ENCODE measurements at places on chromosomes 13 and 19. TPM values are rescaled to one million over a fixed set of nuclear protein-coding genes. Genes with fewer than 3 reads are reported as not detected.

KLF1 gene
- 0.62 TPM for total RNA-seq

GPR183 gene
- 147 TPM for total RNA-seq

METTL21C gene
- total RNA-seq = not detected

HPN gene
- 0.11 TPM for total RNA-seq

NCCRP1 gene
- total RNA-seq = not detected

GPC5 gene
- total RNA-seq = 0.57 TPM

DACH1 gene
- total RNA-seq = not detected

LIM2 gene
- not detected for total RNA-seq

DNA sequence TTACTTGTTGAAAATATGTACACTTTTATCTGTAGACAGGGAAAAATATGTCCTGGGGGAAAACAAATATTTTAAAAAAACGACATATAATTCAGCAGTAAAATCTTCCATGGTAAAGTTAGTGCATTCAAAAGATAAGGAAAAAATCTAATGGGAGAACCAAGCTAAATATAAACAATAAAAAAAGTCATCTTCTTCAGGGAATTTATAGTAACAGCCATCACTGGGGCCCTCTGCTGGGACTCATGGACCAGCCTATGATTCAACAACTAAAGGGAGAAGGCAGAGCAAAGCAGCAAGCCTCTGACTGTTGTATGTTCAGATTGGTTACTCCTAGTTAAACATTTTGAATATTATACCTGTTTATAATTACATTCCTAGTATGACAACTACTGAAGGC lies 93.0 kb downstream of the ITGBL1 start:
- H3K4me3 ChIP-seq = no peak overlapping the region
- H3K4me1 ChIP-seq = no peaks in the 10 kb centered on the region
- no peaks in the 10 kb centered on the region for H3K36me3 ChIP-seq
- H3K27ac ChIP-seq = no peak overlapping the region
- no peaks in the 10 kb centered on the region for H3K27me3 ChIP-seq

DNA sequence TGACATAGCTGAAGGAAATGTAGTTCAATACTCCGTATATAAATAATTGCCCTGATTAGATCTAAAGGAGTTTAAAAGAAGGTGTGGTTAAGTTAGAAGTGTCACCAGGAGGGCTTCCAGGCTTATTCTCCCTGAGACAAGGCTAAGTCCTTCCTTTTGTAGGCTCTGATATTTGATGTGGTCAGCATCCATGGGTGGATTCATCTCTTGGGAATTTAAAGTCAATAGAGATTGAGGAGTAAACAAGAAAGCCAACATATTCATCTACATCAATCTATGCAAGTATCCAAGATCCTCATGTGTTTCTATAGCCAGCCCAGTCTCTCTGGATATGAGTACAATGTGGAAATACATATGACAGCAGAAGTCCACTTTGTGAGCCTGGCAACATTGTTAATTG lies 76.8 kb downstream of the KCTD12 start:
- H3K4me3 ChIP-seq = no peak overlapping the region
- H3K36me3 ChIP-seq = no peaks in the 10 kb centered on the region
- no peaks in the 10 kb centered on the region for H3K4me1 ChIP-seq

GRCh38 chr13:83914368-83914767 lies 32.1 kb upstream of the SLITRK1 start:
- no peaks in the 10 kb centered on the region for H3K27me3 ChIP-seq
- no peak overlapping the region for H3K4me3 ChIP-seq
- no peak overlapping the region for H3K27ac ChIP-seq
- H3K4me1 ChIP-seq = no peaks in the 10 kb centered on the region

GRCh38 chr13:100646871-100647270 lies 27.7 kb downstream of the TMTC4 start:
- H3K27me3 ChIP-seq = no peaks in the 10 kb centered on the region
- no peak overlapping the region for H3K27ac ChIP-seq
- no peaks in the 10 kb centered on the region for H3K4me1 ChIP-seq
- no peak overlapping the region for H3K4me3 ChIP-seq

DNA sequence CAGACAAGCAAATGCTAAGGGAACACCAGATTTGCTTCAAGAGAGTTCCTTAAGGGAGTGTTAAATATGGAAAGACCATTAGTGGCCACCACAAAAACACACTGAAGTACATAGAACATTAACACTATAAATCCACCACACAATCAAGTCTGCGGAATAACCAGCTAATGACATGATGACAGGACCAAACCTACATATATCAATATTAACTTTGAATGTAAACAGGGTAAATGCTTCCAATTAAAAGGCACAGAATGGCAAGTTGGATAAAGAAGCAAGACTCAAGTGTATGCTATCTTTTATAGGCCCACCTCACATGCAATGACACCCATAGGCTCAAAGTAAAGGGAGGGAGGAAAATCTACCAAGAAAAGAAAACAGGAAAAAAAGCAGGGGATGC lies 291.3 kb downstream of the COG6 start:
- no peak overlapping the region for H3K27ac ChIP-seq
- no peak overlapping the region for H3K4me3 ChIP-seq
- H3K4me1 ChIP-seq = peaks cover 16% of the 10 kb centered on the region
- H3K36me3 ChIP-seq = no peaks in the 10 kb centered on the region

- DNase-seq = no peak
- H3K27me3 ChIP-seq = no peaks in the 10 kb centered on the region
- H3K36me3 ChIP-seq = peaks cover 81% of the 10 kb centered on the region
- H3K4me3 ChIP-seq = no peak overlapping the region
- H3K27ac ChIP-seq = peak overlapping the region; percentile 46
Measured at GRCh38 chr19:47152632-47153031, 22.0 kb downstream of the SAE1 start.

DNA sequence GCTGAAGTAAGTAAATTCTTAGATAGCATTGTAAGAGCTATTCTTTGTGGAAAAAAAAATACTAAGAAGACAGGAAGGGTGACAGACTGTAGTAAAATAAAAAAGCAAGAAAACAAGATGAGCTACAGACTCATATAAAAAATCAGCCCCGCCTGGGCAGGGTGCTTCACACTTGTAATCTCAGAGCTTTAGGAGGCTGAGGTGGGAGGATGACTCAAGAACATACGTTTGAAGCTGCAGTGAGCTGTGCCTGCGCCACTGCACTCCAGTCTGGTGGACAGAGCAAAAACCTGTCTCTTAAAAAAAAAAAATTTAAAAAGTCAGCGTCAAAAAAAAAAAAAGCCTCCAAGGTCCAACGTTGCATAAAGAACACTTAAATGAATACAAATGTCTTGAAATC lies 102.1 kb downstream of the VWA8 start:
- DNase-seq = no peak
- H3K27me3 ChIP-seq = no peaks in the 10 kb centered on the region
- H3K4me1 ChIP-seq = peaks cover 3% of the 10 kb centered on the region
- no peak overlapping the region for H3K27ac ChIP-seq

- no peaks in the 10 kb centered on the region for H3K27me3 ChIP-seq
- H3K4me1 ChIP-seq = no peaks in the 10 kb centered on the region
- no peak overlapping the region for H3K27ac ChIP-seq
- H3K4me3 ChIP-seq = no peak overlapping the region
Measured at GRCh38 chr13:32887617-32888016, 128.6 kb upstream of the KL start.

DNA sequence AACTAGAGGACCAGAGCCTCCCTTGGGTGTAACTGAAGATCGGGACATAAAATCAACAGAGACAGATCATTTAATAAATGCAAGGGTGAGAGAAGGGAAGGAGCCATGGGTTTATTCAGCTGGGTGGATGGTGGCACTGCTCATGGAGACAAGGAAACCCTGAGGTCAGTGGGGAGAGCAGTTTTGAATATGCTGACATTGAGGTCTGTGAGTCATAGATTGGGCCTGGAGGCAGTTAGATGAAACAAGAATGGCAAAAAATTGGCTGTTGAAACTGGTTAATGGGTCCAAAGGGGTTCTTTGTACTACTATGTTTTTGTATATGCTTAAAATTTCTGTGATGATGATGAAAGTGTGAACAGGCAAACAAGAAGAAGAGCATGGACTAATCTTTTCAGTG lies 5.1 kb upstream of the GTF3A start:
- no peaks in the 10 kb centered on the region for H3K36me3 ChIP-seq
- H3K27me3 ChIP-seq = peaks cover 8% of the 10 kb centered on the region
- no peak for DNase-seq
- H3K27ac ChIP-seq = no peak overlapping the region
- no peak overlapping the region for H3K4me3 ChIP-seq

- no peak overlapping the region for H3K27ac ChIP-seq
- peaks cover 7% of the 10 kb centered on the region for H3K27me3 ChIP-seq
- no peaks in the 10 kb centered on the region for H3K36me3 ChIP-seq
- no peaks in the 10 kb centered on the region for H3K4me1 ChIP-seq
- no peak overlapping the region for H3K4me3 ChIP-seq
- DNase-seq = no peak
Measured at GRCh38 chr13:77544355-77544754, 8.8 kb downstream of the SCEL start.

- H3K4me1 ChIP-seq = no peaks in the 10 kb centered on the region
- H3K27me3 ChIP-seq = peaks cover 10% of the 10 kb centered on the region
- no peak for DNase-seq
- H3K36me3 ChIP-seq = no peaks in the 10 kb centered on the region
Measured at GRCh38 chr19:55433292-55433691, 9.8 kb downstream of the SHISA7 start.

DNA sequence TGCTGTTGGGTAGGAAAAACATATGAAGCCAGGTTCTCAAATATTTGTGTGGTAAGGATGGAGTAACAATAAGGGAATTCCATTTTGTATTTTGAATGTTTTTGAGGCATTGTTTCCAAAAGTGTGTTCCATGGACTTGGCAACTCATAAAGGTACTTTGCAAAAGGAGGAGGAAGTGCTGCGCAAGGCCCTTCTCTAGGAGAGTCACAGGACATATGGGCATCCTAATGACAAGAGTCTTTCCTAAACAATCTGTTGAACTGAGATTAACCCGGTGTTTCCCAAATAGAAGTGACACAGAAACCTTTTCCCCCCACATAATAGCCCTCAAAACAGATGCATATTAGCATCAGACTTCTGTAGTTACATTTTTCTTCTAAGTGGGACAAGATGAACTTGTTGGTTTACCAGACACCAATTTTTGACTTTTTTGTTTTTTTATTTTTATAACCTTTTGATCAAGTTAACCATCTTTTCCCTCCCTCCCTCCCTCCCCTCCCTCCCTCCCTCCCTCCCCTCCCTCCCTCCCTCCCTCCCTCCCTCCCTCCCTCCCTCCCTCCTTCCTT lies 209.3 kb downstream of the PCCA start:
- H3K4me1 ChIP-seq = no peaks in the 10 kb centered on the region
- no peaks in the 10 kb centered on the region for H3K27me3 ChIP-seq

DNA sequence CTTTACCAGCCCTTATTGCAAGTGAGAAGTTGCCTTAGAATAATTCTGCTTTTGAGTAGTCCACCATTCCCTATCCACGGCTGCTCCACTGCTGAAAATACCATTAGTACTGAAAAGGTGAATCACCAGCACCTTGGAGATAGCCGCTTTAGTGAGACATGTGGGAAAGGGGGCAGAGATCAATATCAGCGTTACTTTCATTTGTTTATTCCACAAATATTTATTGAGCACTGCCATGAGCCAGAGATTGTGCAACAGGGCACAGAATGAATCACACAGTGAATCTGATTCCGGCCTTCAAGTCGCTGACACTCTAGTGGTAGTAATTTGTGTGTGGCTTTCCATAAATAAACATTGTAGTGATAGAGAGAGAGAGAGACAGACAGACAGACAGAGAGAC lies 31.5 kb upstream of the MYO16 start:
- H3K36me3 ChIP-seq = no peaks in the 10 kb centered on the region
- H3K4me3 ChIP-seq = no peak overlapping the region
- H3K27ac ChIP-seq = no peak overlapping the region
- no peaks in the 10 kb centered on the region for H3K27me3 ChIP-seq
- no peaks in the 10 kb centered on the region for H3K4me1 ChIP-seq

GRCh38 chr13:20351281-20352022 lies 119.3 kb upstream of the GJB6 start:
- no peak for DNase-seq
- H3K4me3 ChIP-seq = no peak overlapping the region
- peaks cover 3% of the 10 kb centered on the region for H3K4me1 ChIP-seq
- no peak overlapping the region for H3K27ac ChIP-seq
- H3K36me3 ChIP-seq = no peaks in the 10 kb centered on the region

DNA sequence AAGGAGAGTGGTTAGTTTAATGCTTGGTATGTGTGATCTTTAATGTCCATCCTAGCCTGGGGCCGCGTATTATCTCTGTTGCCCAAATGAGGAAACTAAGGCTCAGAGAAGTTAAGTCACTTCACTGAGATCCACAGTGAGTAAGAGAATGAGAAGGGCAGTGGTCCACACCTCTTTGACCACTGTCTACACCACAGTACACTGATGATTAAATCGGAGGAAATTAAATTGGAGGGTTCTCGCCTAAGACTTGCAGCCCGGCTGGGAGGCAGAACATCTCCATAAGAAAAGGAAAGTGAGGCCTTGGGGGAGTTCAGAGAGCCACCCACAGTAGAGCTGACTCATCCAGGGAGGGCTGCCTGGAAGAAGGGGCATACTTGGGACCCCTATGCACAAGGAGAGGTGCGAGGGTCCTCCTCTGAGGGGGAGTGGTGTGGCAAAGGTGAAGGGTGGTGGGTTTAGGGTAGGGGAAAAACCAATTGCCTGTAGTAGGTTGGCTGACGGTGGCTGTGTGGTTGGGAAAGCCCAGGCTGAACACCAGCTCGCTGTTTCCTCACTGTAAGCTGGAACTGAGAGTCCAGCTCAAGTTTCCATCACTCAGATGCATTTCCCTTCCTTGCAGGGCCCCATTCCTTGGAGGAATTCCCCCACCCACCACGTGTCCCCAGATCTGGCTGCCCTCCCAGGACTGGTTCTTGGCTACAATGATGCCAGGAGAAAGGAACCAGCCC lies 15.0 kb upstream of the DHRS12 start:
- DNase-seq = no peak
- no peak overlapping the region for H3K4me3 ChIP-seq
- H3K4me1 ChIP-seq = peaks cover 68% of the 10 kb centered on the region
- H3K27ac ChIP-seq = peak overlapping the region; percentile 13

- H3K36me3 ChIP-seq = no peaks in the 10 kb centered on the region
- no peak for DNase-seq
- H3K4me3 ChIP-seq = no peak overlapping the region
- H3K27ac ChIP-seq = no peak overlapping the region
- H3K4me1 ChIP-seq = no peaks in the 10 kb centered on the region
Measured at GRCh38 chr13:23671897-23672296, 101.7 kb downstream of the TNFRSF19 start.

DNA sequence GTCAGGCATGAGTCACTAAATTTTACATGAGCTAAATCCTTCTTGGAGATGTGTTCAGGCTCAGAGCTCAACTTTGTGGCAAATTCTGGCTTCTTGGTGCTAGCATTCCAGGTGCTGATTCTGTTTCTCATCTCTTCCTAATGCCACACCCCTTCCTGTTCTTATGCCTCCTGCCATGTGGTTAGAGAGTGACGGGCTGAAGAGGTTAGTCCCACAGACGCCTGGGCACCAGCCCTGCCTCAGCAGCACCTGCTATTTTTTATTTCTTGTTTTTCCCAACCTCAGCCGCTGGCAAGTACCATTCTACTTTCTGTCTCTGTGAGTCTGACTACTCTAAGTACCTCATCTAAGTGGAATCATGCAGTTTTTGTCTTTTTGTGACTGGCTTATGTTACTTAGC lies 329.5 kb downstream of the KCNRG start:
- no peaks in the 10 kb centered on the region for H3K36me3 ChIP-seq
- DNase-seq = no peak
- no peak overlapping the region for H3K4me3 ChIP-seq
- H3K27ac ChIP-seq = no peak overlapping the region
- peaks cover 3% of the 10 kb centered on the region for H3K4me1 ChIP-seq
- H3K27me3 ChIP-seq = peaks cover 74% of the 10 kb centered on the region

- H3K36me3 ChIP-seq = no peaks in the 10 kb centered on the region
- H3K27me3 ChIP-seq = no peaks in the 10 kb centered on the region
- H3K4me1 ChIP-seq = peaks cover 38% of the 10 kb centered on the region
- peak overlapping the region; percentile 82 for H3K4me3 ChIP-seq
Measured at GRCh38 chr13:108270442-108270841, 924 bp downstream of the TNFSF13B start.

- peak overlapping the region; percentile 79 for H3K4me3 ChIP-seq
- peaks cover 7% of the 10 kb centered on the region for H3K4me1 ChIP-seq
- H3K27ac ChIP-seq = peak overlapping the region; percentile 2
- DNase-seq = peak; percentile 96
- H3K27me3 ChIP-seq = peaks cover 10% of the 10 kb centered on the region
Measured at GRCh38 chr19:17539238-17540117, 16.0 kb upstream of the COLGALT1 start.
